Glomerular endothelial cell (primary cell): ENCODE measurements at places on chromosomes 2 and 18.
A peak's percentile ranks its signal among the peaks of the same experiment; 100 is the strongest.

GRCh38 chr2:218024871-218025270 is 22.1 kb upstream of the TNS1 start:
- DNase-seq: no peak

DNA sequence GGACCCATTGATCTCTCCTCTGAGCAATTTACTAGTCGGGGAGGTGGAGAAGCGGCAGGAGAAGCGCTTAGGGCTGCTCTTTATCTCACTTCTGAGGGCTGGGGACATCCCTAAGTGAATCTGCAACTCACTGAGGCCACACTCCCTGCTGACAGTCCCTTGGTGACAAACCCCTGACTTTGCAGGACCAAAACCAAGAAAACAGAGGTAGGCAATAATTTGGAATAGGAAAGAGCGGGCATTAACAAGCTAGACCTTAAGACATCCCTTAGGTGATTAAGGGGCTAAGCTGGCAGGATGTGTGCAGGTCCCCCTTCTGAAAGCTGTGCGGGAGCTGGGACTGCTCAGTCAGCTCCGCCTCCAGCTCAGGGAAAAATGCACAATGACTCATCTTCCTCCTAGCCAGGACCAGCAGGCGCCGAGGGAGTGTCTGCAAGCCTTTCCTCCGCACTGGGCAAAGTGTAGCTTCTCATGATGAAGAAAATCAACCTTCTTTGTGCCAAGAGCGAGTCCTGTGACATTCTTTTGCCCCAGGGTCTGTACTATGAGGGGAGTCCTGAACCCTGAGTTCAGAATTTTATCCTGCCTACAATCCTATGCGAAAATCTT is 63.3 kb downstream of the BOD1L2 start:
- DNase-seq: peak; percentile 7

DNA sequence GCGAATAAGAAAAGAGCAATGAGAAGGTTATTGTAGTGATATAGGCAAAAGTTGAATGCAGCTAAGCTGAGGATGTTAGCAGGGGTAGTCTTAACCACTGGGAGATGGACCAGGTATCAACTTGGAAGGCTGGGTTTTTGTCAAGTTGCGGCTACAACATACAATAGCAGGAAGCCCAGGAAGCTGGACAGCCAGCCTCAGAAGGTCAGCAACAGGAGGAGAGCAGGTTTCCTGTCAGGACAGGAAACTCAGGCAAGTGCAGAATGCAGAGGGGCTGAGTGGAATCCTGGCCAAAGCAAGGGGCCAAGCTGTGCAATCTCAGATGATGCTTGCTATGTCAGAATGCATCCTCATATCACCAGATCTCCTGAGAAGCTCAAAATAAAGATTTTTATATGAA is 530.0 kb upstream of the ID2 start:
- DNase-seq: no peak

DNA sequence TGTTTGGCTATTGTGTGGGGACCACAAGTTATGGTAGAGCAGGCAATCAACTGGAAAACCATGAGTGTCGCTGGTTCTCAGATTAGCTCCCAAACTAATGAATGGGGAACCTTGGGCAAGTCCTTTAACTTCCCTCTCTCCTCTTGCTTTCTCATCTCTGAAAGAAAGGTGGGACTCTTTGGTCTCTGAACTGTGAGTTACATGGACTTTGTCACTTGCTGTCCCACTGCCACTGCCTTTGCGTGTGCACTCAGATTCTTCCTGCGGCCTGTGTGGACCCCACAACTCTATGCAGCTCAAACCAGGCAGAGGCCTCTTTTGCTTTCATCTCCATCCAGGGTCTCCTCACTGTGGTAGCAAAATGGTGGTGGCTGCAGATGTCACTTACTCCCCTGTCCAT is 86.7 kb downstream of the RNF144A start:
- no peak for DNase-seq

GRCh38 chr2:144965172-144965571 is 445.3 kb upstream of the ZEB2 start:
- no peak for DNase-seq

GRCh38 chr2:147416099-147416498 is 428.7 kb upstream of the ACVR2A start:
- no peak for DNase-seq
